Esophagus squamous epithelium (tissue), 5 donors: ENCODE measurements at places on chromosomes 11 and 22.

GRCh38 chr11:121929581-121929980 lies 186.4 kb downstream of the BLID start:
- no peak for DNase-seq

GRCh38 chr22:40453671-40454070 lies 83.3 kb downstream of the SGSM3 start:
- no peak for DNase-seq

- DNase-seq: no peak
Observed at GRCh38 chr11:116563028-116563711, 209.6 kb downstream of the BUD13 start.

DNA sequence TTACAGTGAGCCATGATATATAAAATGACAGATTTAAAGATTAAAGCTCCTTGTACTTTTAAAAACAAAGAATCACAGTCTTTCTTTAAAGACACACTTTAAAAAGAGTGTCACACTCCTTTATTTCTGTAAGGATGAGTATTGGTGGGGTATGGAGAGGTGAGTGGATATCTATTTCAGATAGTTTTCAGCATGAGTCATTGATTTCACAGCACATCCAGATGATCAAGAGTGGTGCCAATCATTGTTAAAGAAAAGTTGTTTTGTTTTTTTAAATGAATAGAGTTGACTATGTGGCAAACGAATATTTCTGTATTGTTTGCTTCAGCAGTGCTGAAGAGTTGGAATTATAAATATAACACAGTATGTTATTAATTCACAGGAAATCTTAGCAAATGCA lies 52.5 kb downstream of the FAR1 start:
- no peak for DNase-seq

GRCh38 chr22:46614025-46614931 lies 5.9 kb upstream of the GRAMD4 start:
- no peak for DNase-seq

- no peak for DNase-seq
Observed at GRCh38 chr11:32705309-32706033, 89.0 kb downstream of the CCDC73 start.

GRCh38 chr22:27107824-27108223 lies 450.4 kb downstream of the MIAT start:
- no peak for DNase-seq

DNA sequence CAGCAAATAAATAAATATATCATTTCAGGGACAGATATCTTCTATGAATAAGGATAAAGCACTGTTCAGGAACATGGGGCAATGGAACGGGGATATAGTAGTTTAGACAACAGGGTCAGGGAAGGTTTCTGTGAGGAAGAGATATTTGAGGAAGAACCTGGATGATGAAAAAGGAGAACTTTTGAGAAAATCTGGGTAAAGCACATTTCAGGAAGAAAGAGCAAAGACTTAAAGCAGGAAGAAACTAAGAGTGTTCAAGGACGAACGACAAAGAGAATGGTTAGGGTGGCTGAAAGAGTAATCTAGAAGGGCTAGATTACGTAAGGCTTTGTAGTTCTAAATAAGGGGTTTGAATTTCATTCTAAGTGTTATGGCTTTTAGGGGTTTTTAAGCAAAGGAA lies 12.7 kb downstream of the DDI1 start:
- DNase-seq: no peak

DNA sequence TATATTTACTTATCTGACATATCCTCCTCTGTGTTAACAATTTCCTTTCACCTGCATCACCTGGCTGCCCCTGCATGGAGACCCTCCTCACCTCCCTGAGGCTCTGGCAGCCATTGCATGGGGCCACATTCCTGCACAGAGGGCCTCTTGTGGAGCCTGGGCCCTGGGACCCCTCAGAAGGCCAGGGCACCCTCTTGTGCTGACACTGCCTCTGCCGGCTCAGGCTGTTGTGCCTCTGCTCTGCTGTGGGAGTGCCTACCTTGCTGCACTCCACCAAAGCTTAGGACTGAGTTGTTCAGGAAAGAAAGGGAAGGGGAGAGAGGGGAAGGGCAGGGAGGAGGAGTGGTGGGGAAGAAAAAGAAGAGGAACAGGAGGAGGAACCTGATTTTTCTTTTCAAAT lies 194.5 kb downstream of the ADAMTS15 start:
- no peak for DNase-seq

DNA sequence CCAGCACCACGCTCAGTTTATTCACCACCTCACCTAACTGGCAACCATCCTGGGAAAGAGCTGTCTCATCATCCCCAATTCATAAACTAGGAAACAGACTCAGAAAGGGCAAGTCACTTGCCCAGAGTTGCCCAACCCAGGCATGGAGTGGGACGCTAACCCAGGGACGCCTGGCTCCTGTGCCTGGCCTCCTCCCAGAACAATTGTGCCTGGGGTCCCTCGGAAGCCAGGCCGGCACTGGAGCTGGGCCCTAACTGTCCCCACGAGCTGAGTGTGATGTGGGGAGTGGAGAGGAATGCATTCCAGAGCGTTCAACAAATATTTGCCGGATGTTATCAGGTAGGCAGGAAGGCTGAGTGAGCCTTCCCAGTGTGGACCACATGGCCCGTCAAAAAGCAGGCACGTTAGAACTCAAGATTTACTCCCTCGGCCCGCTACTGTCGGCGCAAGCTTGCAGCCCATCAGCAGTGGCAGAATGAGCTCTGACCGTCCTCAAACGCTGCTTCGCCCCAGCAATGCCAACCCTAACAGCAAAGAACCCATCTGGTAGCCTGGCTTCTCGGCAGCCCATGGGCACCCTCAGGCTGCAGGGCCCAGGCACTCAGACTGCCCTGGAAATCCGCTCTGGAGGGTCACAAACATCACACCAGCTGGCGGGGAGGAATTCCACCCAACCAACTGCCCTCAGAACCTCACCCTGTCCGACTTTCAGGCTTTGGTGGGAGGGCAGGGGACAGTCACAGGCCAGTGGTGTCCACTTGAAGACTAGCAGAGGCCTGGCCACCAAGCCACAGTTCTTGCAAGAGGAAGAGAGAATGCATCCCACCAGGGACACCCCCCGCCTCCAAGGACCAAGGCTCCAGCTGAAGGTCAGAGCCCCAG lies 35.6 kb downstream of the MYH9 start:
- DNase-seq: no peak

GRCh38 chr11:72232260-72233055 lies 7.9 kb downstream of the INPPL1 start:
- no peak for DNase-seq

- no peak for DNase-seq
Observed at GRCh38 chr11:76201672-76202412, 4.5 kb downstream of the WNT11 start.

GRCh38 chr22:40030758-40031095 lies 36.0 kb downstream of the FAM83F start:
- DNase-seq: no peak

- no peak for DNase-seq
Observed at GRCh38 chr11:94793822-94794221, 25.7 kb downstream of the AMOTL1 start.

DNA sequence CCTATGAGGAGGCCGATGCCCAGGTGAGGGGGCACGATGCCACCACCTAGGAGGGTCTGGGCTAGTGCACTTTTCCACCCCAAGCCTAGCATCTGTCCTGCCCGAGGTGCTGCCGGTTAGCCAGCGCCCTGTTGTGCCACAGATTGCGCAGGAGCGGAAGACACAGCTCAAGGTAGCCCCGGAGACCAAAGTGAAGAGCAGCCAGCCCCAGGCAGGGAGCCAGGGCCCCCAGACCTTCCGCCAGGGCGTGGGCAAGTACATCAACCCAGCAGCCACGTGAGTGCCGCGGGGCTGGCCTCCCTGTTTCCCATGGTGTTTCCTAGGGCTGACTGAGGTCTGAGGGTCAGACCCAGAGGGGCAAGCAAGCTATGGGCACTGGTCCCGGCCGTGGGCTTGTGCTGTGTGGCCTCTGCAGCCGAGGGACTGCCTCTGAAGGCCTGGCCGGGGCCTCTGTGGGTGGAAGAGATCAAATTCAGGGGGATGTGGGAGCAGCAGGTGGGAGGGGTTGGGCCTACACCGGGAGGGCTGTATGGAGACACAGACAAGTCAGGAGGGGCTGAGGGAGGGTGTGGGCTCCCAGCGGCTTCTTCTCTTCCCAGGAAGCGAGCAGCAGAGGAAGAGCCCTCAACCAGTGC lies 29.1 kb downstream of the PPIL2 start:
- no peak for DNase-seq

DNA sequence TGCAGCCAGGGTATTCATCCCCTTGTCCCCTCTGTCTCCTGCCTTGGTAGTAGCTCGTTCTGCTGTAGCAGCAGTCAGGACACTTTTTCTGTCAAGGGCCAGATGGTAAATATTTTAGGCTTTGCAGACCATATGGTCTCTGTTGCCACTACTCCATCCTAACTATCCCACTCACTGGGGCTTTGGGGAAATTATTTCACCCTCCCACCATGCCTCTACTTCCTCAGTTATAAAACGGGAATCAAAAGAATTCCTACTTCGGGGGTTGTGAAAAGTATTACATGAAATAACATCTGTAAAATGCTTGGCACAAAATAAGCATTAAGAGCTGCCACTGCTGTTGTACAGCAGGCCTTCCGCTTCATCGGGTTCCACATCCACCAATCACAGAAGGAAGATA lies 89.9 kb upstream of the LDLRAD3 start:
- DNase-seq: no peak

DNA sequence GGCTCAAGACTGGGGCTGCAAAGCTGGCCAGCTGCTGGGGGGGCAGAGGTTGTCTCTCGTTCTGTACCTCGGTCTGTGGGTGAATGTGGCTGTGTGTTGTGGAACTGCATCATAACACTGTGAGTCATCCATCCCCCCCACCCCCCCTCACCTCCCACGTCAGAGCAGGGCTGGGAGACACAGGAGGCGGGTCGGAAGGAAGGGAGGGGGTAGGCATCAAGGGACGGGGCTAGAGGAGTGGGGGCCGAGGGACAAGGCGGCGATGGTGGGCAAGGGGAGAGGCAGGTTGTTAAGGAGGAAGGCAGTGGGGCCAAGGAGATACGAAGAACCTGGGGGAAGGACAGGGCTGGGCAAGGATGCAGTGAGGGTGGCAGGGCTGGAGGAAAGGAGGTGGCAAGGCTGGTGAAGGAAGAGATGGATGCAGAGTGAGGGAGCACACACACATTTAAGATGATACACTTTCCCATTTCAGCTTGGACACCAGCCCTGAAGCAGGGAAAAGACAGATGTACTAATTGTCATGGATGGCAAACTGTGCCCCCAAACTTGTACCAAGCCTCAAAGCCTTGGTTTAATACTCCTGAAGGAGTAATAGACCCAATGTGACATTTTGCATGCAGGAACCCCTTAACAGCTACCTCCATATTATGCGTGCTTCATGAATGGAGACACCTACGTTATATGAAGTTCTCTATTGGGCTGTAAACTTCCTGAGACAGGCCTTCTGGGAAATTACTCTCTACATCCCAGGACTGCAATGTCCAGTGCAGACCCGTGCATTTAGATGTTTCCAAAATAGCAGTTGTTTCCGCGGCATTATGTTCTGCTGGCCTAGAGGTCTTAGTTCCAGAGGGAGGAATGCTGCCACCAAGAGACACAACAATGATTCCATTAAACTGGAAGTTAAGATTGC lies at the start of gene YPEL4:
TSS of gene YPEL4 (minus strand) at position 87 of the 913 bp plus-strand sequence. CDS start 2,805 bp downstream, outside the sequence.
- DNase-seq: no peak

GRCh38 chr11:65428578-65429067 lies 6.0 kb downstream of the NEAT1 start:
- DNase-seq: no peak

DNA sequence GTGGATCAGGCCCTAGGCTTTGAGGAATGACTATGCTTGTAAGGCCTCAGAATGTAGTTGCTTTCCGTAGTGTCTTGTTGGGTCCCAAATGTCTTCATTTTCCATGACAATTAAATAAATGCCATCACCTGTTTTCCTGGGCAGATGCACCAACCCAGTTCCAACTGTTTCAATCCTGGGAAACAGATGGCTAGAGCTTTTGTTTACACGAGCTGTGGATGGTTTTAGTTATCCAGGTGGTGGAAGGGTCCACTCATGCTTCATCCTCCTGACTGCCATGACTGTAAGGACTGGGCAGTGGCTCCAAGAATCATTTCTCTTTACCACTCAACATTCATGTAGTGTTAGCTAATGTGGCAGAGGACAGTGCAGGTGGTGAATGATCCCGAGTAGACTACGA lies 8.6 kb downstream of the RCN1 start:
- DNase-seq: no peak

- DNase-seq: no peak
Observed at GRCh38 chr11:66150725-66151124, 80.7 kb downstream of the PACS1 start.

GRCh38 chr11:102879801-102880200 lies 5.0 kb upstream of the MMP12 start:
- DNase-seq: no peak

GRCh38 chr22:29700206-29700899 lies 19.4 kb upstream of the CABP7 start:
- DNase-seq: no peak

DNA sequence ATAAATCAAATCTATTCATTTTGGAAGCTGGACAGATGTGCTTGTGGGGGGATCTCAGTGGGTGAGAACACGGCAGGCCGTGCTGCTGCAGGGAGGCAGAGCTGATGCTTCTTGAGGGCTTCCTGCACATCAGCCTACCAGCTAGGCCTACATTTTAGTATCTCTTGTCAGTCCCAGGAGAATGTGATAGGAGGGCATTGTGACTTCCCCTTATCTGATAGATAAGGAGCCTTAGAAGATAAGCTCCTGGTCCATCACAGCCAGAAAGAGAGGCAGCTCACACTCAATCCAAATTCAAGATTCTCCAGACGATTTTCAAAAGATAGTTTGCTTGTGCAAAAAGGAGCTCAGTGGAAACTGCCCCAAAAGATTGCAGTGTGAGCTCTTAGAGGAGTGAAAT lies 89.0 kb downstream of the SHANK2 start:
- DNase-seq: no peak

GRCh38 chr22:47177334-47177815 lies 414.9 kb downstream of the TBC1D22A start:
- DNase-seq: no peak

DNA sequence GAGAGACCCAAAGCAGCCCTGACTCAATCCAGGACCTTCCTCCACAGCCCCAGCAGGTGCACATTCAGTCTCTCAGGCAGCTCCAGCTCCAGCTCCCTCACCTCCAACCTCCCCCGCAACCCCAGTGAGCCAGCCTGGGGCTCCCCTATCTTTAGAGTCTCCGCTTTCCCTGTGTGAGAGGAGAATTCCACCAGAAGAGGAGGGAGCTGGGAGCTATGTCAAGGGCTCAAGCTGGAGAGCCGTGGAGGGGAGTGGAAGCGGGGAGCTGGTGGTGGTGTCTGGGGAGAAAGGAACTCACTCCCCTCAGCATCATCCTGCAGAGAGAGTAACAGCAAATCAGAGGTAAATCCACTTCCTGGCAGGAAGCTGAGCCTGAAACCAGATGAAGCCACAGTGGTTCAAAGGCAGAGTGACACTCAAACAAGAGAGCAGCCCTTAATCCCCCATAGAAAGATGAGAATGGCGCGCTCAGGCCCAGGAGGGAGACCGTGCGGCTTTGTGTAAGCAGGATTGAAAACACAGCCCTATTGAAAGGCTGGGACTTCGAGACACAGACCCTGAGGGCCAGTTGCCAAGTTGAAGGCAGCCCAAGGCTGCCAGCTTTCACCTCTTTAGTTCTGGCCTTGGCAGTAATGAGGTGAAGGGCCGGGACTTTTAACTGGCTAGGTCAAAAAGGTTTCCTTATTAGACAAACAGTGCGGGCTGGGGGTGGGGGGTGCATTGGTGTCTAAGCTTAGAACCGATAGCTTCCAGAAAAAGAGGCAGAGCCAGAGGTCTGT lies 21.4 kb upstream of the CDON start:
- DNase-seq: no peak

GRCh38 chr11:83574519-83574918 lies 288.4 kb upstream of the CCDC90B start:
- DNase-seq: no peak
